ENCODE measurements at places on chromosomes 1 and 21.

DNA sequence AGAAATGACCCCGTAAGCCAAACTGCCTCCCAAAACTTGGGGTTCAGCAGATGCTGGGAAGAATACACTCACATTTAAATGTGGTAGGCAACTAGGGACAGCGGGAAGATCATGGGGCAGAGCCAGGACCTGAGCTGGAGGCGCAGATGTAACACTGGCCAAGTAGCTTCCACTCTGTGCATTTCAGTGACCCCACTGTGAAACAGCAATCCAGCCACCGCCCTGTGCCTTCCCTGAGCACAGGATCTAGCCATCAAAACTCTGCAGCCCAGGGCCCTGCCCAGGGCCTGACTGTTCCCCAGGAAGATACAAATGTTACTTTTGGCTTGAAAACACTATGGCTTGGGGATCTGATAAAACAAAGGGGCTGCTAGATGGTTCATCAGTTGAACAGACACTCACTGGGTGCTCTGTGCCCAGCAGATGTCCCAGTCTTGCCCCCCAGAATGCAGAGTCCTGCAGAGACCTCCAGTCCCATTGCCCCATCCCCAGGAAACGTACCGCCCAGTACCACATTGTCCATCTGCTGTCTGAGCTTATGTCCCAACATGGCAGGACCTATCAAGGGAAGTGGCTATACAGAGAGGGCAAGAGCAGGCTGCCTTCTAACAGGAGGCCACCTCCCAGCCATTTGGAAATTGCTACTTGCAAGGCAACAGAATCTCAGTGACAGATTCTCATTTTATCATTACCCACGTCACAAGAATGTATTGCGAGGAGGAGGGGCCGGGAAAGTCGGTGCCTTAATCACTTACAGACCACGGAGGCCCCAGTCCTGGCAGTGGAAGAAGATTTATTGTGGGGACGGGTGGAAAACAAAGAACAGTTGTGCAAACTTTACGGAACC lies 124.0 kb downstream of the DMRTB1 start:
- no peak for DNase-seq

DNA sequence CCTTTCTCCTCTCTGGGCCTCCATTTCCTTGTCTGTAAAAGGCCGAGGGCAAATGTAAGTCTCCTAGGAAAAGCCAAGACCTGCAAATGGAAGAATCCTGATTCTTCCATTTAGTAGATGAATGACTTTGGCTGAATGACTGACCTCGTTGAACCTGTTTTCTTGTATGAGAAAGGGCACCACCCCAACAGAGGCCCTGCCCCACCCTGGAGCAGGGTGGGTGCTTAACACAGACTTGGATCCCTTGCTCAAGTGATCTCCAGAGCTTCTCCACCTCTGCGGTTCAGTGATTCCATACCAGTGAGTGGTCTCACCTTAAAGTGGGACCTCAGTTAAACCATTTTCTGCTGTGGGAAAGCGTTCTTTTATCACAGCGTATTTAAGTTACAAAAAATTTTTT lies 39.0 kb upstream of the GUCA2B start:
- no peak for DNase-seq

DNA sequence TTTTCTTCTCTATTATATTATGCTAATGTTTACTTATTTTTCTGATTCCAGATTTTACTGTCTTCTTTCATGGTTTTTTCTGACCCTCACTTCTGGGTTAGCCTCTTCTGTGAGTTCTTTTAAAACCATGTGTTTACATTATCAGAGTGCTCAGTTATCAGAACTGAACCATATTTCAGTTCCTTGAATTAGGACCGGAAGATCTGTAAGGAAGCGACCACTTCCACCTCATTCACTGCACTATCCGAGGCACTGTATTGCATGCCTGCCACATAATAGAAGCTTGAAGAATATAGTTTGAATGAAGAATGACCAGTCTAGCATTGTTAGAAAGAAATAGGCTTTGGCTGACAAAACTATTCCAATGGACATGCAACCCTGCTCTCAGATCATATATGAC lies 281.0 kb upstream of the DEPDC1 start:
- DNase-seq: no peak

- DNase-seq: no peak
Measured at GRCh38 chr21:21064353-21064752, 66.1 kb downstream of the NCAM2 start.

- DNase-seq: no peak
Measured at GRCh38 chr1:29664711-29665110, 428.4 kb downstream of the PTPRU start.

- no peak for DNase-seq
Measured at GRCh38 chr1:43753422-43753821, 46.1 kb downstream of the ST3GAL3 start.

DNA sequence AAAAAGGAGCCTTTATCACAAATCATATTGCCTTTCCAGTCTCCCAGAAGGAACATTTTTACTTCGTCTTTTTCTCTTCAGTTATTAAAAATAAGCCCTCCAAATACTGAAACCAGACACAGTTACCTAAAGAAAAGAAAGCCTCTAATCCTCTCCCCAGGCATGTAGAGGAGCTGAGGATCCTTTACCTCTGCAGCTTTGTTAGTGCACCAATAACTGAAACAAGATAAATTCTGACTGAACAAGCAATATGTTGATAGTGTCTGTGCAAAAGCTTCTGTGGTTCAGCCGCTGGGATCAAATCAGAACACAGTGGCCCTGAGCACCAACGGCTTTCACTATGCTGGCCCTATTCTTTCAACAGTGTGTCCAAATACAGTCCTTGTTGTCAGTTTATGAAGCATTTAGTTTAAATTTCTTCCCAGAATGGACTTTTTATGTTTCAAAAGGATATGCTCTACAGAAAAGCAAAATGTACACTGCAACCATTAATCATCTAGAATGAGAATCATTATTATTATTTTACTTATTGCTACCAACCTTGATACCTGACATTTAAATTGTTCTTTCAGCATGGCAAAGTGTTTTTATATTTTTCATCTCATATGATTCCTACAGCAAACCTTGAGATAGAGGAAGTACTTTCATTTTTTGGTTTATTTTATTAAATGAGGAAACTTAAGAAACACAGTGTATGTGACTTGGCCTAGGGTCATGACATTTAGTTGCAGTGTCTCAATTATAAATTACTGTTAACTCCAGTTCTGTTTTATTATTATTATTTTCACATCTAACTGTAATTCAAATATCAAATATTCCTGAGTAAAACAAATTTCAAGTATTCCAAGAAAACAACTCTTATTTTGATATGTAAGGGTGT lies 217.9 kb downstream of the NEGR1 start:
- no peak for DNase-seq

- DNase-seq: peak; percentile 29
Measured at GRCh38 chr1:166166329-166166697, 488 bp downstream of the FAM78B start.

- no peak for DNase-seq
Measured at GRCh38 chr1:51158263-51158662, 56.2 kb downstream of the C1orf185 start.

DNA sequence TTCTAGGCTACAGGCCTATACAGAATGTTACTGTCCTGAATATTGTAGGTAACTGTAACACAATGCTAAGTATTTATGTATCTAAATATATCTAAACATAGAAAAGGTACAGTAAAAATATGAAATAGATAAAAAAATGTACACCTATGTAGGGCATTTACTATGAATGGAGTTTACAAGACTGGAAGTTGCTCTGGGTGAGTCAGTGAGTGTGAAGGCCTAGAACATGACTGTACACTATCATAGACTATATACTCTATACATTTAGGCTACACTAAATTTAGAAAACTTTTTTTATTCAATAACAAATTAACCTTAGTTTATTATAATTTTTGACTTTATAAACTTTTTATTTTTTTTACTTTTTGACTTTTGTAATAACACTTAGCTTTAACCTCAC lies 136.9 kb downstream of the DUSP10 start:
- DNase-seq: no peak

- no peak for DNase-seq
Measured at GRCh38 chr1:53155534-53155933, 13.1 kb upstream of the SLC1A7 start.

- DNase-seq: no peak
Measured at GRCh38 chr1:26790551-26790953, 2.8 kb downstream of the PIGV start.
